Activated CD4-positive, alpha-beta memory T cell treated with anti-CD3 and anti-CD28 coated beads, Interleukin-2, amount 10 ng/mL, durations not matched to agents 7 days and 5 days (primary cell): ENCODE measurements at places on chromosomes 2 and 18. TPM values are rescaled to one million over a fixed set of nuclear protein-coding genes. Genes with fewer than 3 reads are reported as not detected.

VAMP8 gene
- 133 TPM for total RNA-seq

SLC9A4 gene
- 0.15 TPM for total RNA-seq

FZD7 gene
- total RNA-seq, result 0.60 TPM

SLC30A3 gene
- total RNA-seq, result 0.45 TPM

PLGLB1 gene
- 2.8 TPM for total RNA-seq

RAD51AP2 gene
- total RNA-seq, result not detected

PLEKHM3 gene
- 5.4 TPM for total RNA-seq

DNA sequence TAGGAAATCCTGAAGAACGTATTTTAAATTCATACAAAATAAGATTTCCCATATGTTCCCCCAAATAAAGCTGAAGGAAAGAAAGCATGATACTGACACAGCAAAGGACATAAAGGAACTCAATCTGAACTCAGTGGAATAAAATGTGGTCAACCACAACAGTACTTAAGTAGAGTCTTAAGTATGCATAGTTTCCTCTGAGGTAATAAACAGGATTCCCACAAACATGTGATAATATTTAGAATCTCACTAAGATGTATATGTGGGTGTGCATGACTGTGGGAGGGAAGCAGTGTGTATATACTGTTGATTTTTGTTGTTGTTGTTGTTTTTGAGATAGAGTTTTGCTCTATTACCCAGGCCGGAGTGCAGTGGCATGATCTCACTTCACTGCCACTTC lies 69.3 kb downstream of the NOL10 start:
- DNase-seq, result peak; percentile 28

- peak; percentile 57 for DNase-seq
Observed at GRCh38 chr2:111626037-111626864, 257.7 kb downstream of the ANAPC1 start.

- DNase-seq, result no peak
Observed at GRCh38 chr2:165239230-165239629, at the start of gene SCN2A. SCN2A (plus strand) TSS chr2:165239414; CDS start chr2:165295824, 56,410 bp downstream.

DNA sequence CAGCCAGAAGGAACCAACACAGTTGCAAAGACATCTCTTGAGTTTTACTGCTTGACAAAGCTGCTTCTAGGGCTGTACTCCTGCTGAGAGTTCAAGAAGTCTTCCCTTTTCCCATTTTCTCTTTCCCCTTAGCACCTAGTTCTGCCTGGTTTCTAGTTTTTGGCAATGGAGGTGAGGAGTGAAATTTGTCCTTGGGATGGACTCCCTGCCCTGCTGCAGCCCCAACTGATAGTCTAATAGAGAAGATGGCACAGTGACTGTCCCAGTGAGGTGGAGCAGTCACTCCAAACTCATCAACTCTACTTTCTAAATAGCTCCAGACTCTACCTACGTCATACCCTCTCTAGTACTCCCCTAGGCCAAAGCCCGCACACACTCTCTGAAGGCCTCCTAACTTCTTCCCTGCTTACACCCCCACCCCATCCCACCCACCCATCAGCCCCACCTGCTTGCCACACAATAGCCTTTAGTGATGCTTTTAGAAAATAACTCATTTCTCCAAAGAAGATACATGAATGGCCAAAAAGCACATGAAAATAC lies 164.4 kb downstream of the DDX1 start:
- no peak for DNase-seq

DNA sequence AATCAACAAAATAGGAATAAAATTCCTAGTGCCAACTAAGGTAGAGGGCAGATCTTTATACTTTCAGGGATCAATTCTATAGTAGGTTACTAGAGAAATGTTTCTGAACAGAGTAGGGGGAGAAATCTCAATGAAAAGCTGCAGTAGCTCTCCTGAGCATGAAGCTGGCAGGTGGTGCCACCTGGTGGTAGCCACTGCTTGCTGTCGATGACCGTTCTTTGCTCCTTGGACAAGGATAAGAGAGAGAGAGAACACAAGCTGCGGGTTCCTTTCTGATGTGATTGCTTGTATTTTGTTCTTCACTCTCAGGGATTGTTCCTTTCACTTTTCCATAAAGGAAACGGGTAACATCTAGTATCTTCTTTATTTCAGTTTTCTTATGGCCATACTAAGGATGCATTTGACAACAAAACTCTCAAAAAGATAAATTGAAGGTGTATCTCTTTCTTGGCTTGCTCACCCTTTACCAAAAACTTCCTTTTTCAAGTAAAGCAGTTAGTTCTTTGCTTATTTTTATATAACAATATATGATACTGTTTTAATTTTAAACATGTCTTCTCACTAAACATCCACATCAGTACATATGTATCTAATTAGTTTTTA lies 18.6 kb upstream of the MRPL19 start:
- DNase-seq, result peak; percentile 61

GRCh38 chr2:59816075-59816474 lies 737.4 kb downstream of the BCL11A start:
- no peak for DNase-seq

DNA sequence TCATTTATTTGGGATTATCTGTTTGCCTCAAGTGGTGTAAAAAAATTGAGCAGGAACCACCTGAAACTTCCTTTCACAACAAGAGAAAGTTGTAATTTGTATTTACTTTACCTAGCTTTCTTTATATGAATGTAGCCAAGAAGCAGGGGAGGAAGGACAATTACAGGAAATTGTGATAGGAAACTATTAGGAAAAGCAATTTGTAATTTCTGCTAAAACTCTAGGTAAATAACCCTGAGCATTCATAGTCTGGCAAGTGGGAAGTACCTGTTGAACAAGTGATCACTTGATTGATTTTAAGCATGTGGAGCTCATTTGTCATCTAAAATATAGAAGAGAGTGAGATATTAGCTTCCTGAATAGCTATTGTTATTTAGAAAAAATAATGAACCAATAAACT lies 5.0 kb downstream of the TFPI start:
- no peak for DNase-seq

DNA sequence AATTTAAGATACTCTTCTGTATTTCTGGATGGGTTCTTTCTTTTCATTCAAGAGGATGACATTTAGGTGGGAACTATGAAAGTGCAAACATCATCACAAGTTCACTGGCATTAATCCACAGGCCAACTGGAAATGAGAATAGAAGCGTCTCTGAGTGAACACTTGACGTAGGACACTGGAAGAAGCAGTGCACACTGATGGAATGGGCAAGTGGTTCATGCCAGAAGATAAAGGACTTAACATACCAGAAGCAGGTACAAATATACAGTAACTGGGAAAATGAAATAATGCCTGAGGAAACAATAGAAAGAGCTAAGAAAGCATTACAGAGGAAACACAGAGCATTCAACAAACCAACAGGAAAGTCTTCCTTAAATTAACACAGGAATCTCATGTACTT lies 120.9 kb upstream of the CCDC195 start:
- DNase-seq, result no peak

GRCh38 chr2:160052531-160052930 lies 9.9 kb downstream of the PLA2R1 start:
- DNase-seq, result no peak

DNA sequence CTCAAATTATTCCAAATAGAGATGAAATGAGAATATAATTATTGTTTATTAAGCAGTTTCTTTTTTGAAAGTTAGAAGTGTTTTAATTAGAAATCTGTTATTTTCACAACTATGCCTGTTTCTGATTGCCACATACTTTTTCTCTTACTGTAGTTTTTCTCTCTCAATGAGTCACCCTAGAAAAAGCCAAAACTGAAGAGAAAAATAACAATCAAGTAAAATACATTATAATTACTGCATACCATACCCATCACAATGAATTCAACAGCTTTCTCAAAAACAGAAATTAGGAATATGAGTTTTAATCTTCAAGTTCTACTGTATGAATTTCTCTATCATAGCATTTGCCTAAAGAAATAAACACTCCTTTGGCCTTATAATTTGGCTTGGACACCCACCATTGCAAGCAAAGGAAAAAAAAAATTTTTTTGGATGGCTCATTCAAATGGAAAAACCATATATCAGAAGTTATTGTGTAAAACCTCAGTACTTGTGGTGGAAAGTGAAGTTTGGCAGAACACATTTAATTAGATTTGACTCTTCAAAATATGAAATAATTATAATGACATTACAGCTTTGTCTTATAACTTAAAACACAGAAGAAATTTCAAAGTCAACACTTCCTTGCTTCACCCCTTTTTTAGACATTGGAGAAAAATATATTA lies 138.5 kb downstream of the DYM start:
- DNase-seq, result no peak

DNA sequence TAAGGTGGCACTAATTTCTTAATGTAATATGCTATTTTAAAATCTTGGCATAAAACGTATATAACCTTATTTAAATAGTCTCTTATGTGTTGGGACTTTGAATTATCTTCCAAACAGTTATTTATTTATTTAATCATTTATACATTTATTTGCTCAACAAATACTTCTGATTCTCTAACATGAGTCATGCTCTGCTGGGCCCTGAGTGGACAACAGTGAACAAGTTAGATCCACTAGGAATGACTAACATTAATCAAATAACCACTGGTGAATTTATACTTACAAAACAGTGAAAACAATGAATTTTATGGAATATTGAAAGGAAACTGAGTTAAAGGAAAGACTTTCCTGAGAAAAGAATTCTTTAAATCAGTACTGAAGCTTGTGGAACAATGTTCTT lies 1257.2 kb upstream of the CHAC2 start:
- no peak for DNase-seq

DNA sequence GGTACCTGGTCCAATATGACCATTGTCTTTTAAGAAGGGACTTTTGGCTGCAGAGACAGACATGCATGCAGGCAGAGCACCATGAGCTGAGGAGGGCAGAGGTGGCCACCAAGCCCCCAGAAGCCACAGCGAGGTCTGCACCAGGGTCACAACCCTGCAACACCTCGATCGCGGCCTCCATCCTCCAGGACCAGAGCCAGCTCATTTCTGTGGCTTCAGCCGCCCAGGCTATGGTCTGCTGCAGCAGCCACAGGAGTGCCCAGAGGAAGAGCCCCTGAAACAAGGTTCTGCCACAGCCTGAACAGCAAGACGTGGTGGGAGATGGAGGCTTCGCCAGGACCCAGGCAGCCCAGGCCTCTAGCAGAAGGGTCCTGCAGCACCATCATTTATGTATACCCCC lies 53.9 kb downstream of the ANKMY1 start:
- no peak for DNase-seq

- no peak for DNase-seq
Observed at GRCh38 chr2:213475433-213475832, 191.2 kb downstream of the SPAG16 start.

DNA sequence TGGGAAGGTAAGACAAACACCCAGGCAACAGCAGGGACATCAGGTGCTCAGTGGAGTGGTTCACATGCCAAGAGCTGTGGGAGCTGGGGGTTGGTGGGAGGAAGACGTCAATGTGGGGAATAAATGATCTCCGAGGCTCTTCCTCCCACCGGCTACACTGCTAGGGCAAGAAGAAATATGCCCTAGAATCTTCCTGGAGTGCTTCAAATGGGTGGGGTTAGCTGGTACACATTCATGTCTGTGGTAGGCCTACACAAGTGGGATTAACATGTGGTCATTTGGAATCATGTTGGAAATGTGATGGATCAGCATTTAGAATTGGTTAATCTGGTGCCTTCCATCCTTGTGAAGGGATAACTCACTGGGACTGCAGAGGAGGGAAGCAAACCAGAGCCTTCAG lies 12.4 kb upstream of the ZFP36L2 start:
- no peak for DNase-seq

- DNase-seq, result no peak
Observed at GRCh38 chr2:16653083-16653375, 12.6 kb downstream of the CYRIA start.

- DNase-seq, result no peak
Observed at GRCh38 chr18:33157893-33158292, 282.6 kb downstream of the CCDC178 start.

DNA sequence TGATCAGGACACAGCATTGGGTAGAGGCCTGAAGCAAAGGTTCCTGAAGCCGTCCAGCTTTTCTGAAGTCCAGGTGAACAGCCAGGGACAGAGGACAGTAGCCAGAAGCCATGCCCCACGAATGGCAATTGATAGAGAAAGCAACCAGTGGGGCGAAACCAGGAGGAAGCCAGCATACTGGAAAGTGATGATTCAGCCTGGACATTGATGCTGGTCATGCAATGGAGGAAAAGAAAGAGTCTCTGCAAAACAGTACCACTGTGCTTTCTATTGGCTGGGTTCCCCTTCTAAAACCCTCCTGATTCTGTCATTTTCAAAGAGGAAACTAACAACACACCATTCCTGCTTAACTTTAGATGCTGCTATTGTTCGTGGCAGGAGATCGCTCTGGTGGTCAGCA lies 221.4 kb upstream of the EPAS1 start:
- DNase-seq, result no peak

DNA sequence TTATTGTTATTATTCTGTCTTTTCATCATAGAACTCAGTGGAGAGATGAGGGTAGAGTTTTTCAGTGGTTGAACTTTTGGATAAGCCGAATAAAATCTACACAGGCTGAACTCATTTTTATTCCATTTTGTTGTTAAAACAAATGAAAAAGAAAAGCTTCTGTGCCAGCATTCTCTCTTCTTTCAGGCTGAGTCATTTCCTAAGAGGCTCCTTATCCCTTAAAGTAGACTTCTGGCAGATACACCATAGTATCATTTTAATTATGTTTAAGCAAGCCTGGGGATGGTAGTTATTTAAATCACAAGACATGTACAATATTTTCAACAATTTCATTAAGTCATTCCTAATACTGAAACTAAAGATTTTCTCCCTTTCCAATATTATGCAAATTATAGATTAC lies 1364.0 kb upstream of the NRXN1 start:
- no peak for DNase-seq

GRCh38 chr2:72605836-72606442 lies 219.9 kb downstream of the EXOC6B start:
- DNase-seq, result no peak

DNA sequence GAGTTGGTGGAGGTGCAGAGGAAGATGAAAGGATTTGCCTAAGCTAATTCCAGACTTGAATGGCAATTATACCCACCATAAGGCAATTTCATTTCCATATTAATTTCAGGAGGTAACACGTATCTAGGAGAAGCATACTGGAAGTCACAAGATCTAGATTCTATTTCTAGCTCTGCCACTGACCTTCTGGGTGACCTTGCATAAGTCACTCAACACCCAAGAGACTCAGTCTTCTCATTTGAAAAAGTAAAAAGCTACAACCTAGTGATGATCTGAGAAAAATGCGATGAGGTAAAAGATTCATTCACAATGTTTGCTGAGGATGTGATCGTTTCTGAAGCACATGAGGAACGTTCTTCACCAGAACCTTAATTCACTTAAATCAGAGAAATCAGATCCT lies 55.9 kb downstream of the GRB14 start:
- no peak for DNase-seq

DNA sequence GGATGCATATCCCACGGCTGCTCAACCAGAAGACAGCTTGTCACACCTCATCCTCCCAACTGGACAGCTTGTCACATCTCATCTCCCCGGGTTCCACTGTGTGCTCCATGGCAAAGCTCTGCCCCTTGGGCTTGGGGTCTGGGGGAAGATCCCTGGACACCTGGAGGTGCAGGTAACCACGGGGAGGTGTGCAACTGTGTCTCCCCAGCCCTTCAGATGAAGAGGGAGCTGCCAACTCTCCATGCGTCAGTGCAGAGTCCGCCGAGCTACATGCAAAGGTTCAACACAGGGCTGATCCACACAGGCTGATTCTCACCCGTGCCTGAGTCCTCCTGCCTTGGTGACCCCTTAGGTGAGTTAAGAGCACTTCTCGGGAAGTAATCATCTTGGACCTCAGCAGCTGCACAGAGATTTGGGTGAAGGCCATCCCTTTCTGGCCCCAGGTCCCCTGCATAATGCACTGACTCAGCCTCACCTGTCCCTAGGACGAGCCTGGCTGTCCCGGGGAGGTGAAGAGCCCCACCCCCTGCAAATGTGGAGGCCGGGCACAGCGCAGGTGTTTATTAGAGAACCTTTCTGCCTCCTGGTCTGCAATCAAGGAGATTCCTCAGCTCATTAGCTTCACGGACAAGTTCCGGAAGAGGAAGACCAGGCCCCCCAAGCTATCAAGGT lies 157.9 kb downstream of the PXDN start:
- DNase-seq, result no peak
